Stimulated activated CD4-positive, alpha-beta T cell treated with anti-CD3 and anti-CD28 coated beads, TNF-alpha, amount 100 ng/mL, for 48 hours (primary cell): ENCODE measurements at places on chromosomes 7 and 10.

DNA sequence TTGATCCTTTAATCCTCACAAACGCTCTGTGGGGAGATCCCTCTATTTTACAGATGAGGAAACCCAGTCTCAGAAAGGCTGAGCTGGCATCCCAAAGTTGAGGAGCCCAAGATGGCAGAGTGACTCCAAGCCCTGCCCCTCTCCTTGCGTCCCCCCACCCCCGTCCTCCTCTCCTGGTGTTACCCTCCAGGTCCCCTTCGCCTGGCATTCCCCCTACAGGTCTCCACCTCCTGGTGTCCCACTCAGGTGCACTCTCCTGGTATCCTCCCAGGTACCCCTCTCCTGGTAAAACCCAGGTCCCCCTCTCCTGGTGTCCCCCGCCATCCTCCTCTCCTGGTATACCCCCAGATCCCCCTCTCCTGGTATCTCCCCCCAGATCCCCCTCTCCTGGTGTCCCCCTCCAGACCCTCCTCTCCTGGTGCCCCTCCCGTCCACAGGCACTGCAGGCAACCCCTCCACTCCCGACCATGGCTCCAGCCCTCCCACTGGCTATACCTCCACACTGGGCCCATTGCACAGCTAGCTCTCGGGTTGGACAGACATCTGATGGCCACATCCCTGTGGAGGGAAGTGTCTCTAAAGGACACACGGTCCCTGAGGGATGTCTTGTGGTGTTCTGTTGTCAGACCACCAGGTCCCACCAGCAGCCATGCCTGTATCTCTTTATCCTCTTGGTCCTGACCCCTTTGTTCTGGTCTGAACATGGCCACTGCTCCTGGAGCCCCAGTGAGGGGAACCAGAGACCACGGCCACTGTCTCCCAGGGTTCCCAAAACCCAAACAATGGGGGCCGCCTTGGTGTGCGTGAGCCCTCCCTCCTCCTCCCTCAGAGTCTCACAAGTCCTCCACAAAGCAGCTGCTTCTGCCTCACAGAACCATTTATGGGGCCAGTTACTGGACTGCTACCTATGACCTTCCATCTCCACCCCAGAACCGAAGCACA is 37.2 kb downstream of the CALML3 start:
- DNase-seq = no peak

DNA sequence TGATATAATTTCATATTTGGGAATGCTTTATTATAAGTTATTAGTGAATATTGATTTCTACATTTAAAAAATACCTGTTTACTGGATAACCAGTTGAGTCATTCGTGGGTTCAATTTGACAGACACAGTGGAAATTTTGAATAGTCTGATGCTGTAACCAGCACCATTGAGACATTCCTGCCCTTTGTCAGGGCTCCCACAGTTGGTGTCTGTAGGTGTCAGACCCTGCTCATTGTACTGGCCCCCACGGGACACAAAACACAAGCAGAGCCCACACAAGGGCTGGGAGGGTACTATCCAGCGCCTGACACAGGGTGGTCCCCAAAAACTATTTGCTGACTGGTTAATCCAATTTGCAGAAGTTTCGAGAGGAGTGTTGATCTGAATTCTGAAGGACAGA is 35.9 kb downstream of the EEPD1 start:
- no peak for DNase-seq

GRCh38 chr7:14836571-14837189 is 65.9 kb downstream of the DGKB start:
- no peak for DNase-seq

GRCh38 chr7:53035499-53036412 is at the start of gene POM121L12:
POM121L12 (plus strand) TSS chr7:53035633; CDS start chr7:53035672, 39 bp downstream.
- DNase-seq = no peak

GRCh38 chr7:152858761-152859160 is 99.2 kb downstream of the ACTR3B start:
- no peak for DNase-seq

DNA sequence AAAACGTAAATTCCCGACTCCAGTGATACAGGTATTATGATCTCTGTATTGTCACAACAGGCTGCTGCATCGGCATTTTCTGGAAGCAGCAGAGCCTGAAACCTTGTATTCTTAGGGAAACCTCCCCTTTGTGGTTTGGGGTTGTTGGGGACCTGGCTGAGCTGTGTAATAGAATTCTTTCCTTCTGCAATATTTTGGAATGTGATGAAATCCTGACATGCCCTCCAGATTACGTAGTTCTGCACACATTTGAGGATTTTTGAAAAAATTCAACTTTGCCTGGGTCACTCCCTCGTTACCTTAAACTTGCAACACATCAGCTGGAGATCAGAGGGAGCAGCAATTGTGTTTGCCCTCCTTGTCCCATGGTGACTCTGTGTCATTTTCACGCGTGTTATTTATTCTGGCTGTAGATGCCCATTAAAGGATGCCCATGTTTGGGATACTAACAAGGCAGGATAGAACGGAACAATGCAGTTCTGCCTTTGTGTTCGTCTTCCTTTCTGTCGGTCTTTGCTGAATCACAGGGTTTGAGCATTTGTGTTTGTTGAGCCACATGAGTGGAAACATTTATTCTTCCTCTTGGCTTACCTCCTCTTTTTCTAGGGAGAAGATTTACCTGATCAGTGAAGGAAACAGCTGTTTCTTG is 181.7 kb downstream of the TCF7L2 start:
- DNase-seq = no peak

DNA sequence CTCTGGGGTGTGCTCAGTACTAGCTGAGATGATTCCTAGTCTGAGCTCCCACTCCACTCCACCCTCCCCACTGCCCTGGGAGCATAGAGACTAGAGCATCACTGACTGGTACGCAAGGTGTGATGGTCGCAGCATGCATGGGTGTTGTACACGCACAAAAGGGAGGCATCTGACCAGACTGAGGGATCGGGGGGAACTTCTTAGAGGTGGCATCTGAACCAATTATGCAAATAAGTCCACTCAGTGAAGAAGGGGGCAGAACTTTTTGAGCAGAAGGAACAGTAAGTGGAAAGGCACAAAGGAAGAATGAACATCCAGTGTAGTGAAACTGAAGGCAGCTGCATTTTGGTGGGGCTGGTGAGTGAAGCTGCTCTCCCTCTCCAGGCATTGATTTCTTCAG is 25.5 kb downstream of the PDSS1 start:
- no peak for DNase-seq

- DNase-seq = peak; percentile 74
These were observed 147.3 kb downstream of the CELF2 start for GRCh38 chr10:11164803-11165590.

DNA sequence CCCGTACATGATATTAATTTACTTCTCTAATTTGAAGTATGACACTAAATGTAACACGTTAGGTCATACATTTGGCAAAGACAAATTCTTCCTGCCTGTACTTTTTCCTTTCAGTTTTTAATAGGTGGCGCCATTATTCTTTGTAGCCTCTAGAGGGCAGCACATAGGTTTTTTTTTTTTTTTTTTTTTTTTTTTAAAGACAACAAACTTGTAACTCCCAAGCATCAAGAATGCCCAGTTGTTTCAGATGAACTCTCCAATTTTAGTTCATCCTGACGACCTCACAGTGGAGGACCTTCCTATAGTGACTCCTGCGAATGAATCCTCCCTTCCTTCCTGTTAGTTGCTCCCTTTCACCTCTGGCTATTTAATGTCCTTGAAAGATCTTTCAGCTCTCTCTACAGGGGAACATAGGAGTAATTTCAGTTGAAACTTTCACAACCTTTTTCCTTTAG is 139.3 kb upstream of the HDAC9 start:
- DNase-seq = no peak

DNA sequence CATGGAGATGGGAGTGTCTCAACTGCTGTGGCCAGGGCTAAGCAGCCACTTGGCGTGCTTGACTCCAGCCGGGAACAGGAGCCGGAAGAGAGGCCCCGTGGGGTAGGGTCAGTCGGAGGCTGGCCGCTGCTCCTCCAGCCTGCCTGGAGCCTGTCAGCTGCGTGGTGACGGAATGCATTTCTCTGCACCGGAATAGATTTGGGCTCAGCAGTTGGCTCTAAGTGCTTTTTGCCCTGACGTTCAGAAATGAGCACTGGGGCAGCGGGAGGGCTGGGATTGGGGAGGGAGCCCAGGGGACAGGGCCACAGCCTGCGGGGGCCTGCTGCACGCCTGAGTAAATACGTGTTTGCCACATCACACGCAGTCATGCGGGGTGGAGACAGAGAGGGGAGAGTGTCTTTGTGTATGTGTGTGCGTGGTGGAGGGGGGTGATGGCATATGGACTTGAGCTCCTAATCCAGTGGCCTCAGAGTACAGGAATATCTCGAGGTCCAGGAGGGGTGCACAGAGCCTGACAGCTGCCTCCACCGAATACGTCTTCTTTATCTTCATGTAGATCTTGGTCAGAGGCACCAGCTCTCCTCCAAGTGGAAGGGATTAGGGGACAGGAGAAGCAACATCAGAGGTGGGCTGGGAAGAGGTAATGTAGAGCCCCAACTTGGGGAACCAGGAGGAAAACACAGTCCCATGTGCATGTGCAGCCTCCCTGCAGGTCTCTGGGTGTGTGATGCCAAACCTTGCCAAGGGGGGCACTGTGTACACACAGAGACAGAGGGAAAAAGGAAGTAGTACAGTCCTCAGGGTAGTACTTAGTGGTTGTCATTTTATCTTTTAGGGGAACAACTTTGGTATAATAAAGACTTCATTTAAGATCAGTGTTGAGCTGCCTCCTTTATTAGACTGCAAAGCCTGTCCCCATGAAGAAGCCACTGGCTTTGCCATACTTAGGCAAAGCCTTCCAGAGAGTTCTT is 151.4 kb downstream of the CDH23 start:
- DNase-seq = no peak

DNA sequence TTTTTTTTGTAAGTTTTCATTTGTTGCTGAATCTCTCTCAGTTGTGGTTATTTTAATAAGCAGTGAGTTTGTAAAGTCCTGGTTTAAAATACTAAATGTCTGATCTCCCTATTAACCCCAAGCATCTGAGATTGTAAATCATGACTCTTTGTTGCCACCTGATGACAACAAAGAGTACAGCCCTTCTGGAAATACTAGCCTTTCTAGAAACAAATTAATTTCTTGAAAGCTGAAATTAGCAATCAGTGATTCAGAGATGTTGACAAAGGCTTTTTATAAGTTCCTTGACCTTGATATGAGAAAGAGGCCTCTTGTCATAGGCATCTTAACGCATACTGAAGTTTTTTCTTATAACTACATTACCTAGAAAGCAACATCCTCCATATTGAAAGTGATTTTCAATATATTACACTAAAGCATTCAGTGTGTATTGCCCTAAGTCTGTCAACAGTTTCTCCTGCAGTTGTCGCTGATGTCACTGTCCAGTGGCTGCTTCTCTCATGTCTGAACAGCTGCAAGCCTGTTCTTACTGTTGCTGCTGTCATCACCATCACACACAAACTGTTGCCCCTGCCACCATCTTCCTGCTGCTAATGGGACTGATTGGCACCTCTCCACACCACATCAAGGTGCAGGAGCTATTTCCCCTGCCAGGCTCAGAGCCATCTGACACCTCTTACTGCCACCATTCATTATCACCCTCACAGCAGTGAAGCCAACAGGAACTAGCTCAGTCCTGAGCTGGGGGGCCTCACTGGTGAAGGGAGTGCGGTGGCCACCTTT is 95.1 kb upstream of the LRGUK start:
- DNase-seq = no peak

DNA sequence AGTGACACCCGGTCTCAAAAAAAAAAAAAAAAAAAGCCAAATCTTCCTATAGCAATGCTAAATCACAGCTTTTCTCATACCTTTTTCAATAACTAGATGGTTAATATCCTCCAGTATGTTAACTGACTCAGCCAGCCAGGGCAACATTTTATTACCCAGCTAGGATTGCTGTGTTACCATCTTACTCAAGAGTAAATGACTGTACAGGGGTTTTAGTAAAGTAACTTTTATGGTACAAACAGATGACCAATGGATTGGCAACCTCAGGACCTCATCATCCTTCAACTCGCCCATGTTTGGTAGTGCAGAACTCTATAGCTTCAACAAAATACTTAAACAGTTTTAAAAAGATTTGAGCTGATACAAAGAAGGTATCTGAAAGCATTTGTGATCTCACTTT is 59.5 kb downstream of the HBP1 start:
- no peak for DNase-seq

GRCh38 chr7:81499262-81500116 is 270.4 kb downstream of the HGF start:
- no peak for DNase-seq

- no peak for DNase-seq
These were observed 162.4 kb upstream of the LAMB4 start for GRCh38 chr7:108292541-108292940.

DNA sequence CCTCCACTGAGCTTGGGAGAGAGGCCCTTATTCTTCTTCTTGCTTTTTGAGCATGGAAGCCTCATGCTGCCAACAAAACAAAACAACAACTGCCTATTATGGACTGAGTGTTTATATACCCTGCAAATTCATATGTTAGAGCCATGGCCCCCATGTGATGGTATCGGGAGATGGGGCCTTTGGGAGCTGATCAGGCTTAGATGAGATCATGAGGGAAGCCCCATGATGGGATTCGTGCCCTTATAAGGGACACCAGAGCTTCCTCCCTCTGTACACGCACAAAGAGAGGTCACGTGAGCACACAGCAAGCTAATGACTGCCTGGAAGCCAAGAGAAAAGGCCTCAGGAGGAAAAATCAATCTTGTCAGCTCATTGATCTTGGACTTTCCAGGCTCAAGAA is 235.0 kb downstream of the FANK1 start:
- no peak for DNase-seq

GRCh38 chr10:73060738-73061635 is 35.7 kb downstream of the P4HA1 start:
- no peak for DNase-seq

GRCh38 chr7:142790555-142790954 is 19.8 kb downstream of the PRSS2 start:
- DNase-seq = no peak

- no peak for DNase-seq
These were observed 877.6 kb downstream of the LRMDA start for GRCh38 chr10:76309070-76309469.

DNA sequence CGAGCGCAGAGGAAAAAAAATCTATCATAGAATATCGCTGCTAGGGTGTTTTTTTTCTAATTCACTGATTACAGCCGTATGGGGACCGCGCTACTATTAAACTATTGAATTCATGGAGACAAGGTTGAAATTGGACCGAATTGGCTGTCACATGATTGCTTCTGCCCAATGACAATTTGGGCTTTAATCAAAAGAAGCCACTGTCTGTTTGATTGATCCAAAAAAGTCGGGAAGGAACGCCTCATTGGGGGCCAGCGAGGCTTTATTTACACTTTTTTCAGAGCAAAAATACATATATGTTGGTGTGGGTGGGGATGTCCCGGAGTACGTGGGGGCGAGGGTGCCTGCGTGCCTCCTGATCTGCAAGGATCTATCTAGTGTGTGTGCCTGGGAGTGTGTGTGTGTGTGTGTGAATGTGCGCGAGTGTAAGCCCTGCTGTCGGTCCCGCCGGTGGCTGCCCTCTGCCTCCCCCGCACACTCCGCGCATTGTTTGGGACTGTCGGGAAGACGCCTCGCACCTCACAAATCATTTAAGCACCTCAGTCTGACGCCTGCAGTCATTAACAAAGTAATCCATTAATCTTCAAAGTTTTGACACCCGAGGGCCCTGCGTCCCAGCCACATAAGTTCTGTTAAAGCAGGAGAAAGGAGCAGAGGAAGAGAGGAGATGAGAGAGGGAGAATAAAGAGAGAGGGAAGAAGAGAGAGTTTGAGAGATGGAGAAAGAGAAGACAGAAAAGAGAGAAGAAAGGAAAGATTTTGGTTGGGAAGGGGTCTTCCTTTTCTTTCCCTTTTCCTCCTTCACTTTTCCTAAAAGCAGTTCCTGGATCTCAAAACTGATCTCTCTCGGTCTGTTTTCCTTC is at the start of gene HOXA2:
Gene HOXA2 (minus strand): TSS at position 103 of the 862 bp plus-strand sequence. CDS start 183 bp downstream, outside the sequence.
- DNase-seq = no peak
